Dermis blood vessel endothelial cell (primary cell): ENCODE measurements at places on chromosomes 7 and 10. TPM values are rescaled to one million over a fixed set of nuclear protein-coding genes. Genes with fewer than 3 reads are reported as not detected.
A peak's percentile ranks its signal among the peaks of the same experiment; 100 is the strongest.

GRCh38 chr10:101351477-101351876, 2.5 kb upstream of the BTRC start:
- no peak for DNase-seq

GRCh38 chr10:33248638-33249037, 85.8 kb downstream of the NRP1 start:
- DNase-seq: peak; percentile 87

GRCh38 chr10:11499425-11500071, 111.9 kb downstream of the USP6NL start:
- peak; percentile 26 for DNase-seq

DNA sequence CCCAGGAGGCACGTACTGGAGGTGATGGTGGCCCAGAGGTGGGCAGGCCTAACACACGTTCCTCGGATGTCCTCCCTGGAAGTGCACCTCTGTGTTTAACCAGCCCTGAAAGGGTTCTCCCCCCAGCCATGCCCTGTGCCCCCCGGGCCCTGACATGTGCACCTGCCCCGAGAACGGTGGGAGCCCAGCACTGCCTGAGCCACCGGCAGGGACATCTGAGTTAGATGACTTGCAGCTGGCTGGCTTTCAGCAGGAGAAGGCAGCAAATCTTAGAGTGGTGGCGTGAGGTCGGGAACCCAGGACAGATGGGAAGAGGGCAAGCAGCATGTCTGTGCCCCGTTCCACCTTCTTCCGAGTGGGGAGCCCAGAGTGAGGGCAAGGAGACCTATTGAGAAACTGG, 291.8 kb downstream of the TCERG1L start:
- no peak for DNase-seq

DNA sequence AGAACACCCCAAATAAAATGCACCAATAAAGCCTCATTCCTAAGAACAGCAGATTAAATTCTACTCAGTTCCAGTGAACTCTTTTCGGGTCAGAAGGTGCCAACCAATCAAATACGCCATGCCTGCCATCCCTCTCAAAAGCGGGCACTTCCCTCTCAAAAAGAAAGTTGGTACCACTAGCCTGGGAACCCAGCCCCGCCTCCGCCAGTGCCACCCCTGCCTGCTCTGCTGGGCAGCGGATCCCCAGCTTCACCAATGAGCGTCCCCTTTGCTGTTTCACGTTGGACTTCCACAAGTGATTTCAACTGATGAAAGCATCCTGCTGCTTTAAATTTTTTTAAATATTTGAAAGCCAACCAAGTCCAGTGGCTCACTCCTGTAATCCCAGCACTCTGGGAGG, 33.2 kb upstream of the PROSER2 start:
- DNase-seq: no peak

GRCh38 chr10:122864194-122864592, 15.2 kb downstream of the FAM24B start:
- DNase-seq: no peak

The CYP2E1 gene
- total RNA-seq: 0.17 and 0.23 TPM in 2 replicates
